RCC 7860 (cell line): ENCODE measurements at places on chromosomes 5 and 9.

- no peak for DNase-seq
Measured at GRCh38 chr5:77129391-77129990, 42.4 kb upstream of the ZBED3 start.

DNA sequence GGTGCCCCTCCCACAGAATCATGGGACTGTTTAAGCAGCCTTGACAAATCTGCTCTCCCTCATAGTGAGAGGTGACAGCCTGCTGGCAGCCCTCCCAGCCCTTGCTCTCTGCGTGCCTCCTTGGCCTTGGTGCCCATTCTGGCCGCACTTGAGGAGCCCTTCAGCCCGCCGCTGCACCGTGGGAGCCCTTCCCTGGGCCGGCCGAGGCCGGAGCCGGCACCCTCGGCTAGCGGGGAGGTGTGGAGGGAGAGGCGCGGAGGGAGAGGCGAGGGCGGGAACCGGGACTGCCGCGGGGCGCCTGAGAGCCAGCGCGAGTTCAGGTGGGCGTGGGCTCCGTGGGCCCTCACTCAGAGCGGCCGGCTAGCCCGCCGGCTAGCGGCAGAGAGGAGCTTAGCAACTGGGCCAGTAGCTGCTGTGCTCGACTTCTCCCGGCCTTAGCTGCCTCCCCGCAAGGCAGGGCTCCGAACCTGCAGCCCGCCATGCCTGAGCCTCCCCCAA is 125.9 kb upstream of the MYO10 start:
- DNase-seq: no peak

- no peak for DNase-seq
Measured at GRCh38 chr5:17396247-17396646, 101.8 kb upstream of the TAF11L2 start.

- DNase-seq: no peak
Measured at GRCh38 chr5:92041911-92042660, 659.0 kb upstream of the ARRDC3 start.

GRCh38 chr9:5971740-5972139 is 43.7 kb downstream of the RANBP6 start:
- DNase-seq: no peak
